ELR (cell line): ENCODE measurements at places on chromosomes 7 and 10.

DNA sequence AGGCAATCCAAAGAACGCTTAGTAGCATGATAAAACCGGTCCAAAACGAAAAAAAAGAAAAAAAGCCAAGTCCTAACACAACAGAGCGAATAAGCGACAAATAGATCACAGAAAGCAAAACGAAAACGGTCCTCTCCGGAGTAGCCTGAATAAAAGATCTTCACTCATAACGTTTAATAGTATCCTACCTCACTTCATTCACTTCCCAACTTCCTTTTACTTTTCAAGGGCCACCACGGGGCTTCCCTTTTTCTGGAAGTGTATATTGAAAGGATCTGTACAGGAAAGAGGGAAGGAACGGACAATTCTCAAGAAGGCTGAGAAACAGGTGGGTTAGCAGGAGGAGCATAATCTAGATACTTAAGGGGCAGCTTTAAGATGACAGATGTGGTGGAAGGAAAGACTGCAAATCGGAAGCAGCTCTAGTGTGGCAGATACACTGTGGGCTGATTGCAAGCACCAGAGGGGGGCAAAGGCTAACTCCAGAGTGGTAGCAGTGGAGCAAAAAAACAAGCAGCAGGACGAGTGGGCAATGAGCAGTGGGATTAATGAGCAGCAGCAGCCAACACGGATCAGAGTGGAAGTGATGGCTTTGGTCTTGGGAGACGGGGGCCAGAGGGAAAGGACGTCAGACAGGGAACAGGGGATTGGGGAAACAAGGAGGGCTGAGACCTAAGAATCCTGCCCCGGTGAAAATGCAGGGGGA is 866 bp downstream of the CNOT4 start:
- DNase-seq, result peak; percentile 52

GRCh38 chr10:76990561-76990960 is 647.0 kb downstream of the KCNMA1 start:
- DNase-seq, result no peak

GRCh38 chr7:69736126-69736810 is 138.0 kb downstream of the AUTS2 start:
- DNase-seq, result no peak

DNA sequence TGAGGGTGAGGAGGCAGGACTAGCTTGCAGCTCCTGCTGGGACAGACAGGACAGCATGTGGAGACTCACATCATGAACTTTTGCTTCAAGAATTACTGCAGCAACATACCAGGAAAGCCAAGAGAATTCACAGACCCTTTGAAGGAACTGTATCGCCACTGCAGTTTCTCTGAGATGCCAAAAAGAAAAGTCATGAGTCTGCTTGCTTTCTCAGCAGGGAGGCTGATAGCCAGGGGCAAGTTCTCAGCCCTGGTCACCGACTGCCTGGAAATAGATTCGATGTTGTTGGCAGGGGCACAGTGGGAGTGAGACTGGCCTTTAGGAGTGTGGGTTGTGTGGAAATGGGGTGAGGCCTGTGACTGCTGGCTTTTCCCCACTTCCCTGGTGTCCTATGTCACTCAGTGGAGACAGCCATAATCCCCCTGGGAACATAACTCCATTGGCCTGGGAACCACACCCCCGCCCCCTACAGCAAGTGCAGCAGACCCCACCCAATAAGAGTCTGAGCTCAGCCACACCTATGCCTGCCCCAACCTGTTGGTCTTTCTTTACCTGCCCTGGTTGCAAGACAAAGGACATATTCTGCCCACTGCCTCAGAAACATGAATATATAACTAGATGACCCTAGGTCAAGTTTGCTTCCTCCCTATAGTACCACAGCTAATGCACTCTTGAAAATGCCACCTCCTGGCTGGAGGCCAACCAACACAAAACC is 1.6 kb upstream of the SAMD9 start:
- peak; percentile 67 for DNase-seq

GRCh38 chr7:28643188-28643569 is 230.9 kb downstream of the CREB5 start:
- no peak for DNase-seq

DNA sequence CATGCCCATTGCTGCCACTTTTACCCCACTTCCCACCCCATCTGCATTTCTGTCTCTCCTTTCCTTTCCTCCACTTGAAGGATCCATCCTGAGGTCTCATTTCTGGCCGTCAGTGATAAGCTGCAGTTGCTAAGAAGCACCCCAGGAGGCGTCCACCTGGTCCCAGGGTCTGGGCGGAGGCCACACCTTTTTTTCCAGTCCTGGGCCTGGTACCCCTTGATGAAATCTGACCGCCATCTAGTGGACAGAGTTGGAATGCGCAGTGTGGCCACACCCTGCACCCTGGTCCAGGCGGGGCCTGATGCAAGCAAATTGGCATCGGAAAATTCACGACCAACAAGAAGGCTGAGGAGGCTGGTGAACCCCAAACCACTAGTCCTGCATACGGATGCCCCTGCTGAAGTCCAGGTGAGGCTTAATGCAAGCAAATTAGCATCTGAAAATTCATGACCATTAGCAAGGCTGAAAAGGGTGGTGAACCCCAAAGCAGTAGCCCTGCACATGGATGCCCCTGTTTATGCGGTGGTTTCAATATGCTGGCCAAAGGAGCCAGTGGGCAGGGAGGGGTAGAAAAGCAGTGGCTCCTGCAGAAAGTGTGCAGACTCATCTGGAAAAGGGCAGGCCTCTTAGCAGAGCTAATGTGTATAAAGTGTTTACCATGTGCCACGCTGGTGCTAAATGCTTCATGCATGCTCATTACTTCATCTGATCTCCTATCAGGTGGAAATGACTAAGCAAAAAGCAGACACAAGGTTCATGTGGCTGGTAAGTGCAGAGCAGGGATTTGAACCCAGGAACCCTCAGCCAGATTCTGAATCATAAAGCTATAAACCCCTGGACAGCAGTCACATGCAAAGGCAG is 43.2 kb downstream of the GPAM start:
- DNase-seq, result peak; percentile 89
